ENCODE measurements at places on chromosomes 2 and 18.

DNA sequence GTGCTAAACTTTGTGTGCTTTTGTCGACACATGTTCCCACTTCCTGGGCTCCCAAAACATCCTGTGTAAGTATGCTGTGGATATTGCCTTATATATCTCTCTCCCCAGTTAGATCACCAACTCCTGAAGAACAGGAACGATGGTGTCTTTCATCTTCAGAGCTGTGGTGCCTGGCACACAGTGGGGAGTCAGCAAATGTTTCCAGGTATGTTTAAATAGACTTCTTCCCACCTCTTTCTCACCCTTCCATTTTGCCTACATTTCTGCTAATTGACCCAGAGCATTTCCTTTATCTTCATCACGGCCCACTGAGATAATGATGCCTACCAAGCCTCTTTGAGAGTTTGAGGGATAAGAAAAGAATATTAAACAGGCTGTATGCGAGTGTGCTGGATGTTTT lies 60.7 kb downstream of the RND3 start:
- no peak for DNase-seq

- no peak for DNase-seq
Measured at GRCh38 chr2:10885094-10885860, 26.5 kb upstream of the KCNF1 start.

GRCh38 chr2:120403676-120404075 lies 57.7 kb downstream of the INHBB start:
- no peak for DNase-seq

GRCh38 chr2:231344851-231345250 lies 50.7 kb upstream of the B3GNT7 start:
- DNase-seq = no peak

DNA sequence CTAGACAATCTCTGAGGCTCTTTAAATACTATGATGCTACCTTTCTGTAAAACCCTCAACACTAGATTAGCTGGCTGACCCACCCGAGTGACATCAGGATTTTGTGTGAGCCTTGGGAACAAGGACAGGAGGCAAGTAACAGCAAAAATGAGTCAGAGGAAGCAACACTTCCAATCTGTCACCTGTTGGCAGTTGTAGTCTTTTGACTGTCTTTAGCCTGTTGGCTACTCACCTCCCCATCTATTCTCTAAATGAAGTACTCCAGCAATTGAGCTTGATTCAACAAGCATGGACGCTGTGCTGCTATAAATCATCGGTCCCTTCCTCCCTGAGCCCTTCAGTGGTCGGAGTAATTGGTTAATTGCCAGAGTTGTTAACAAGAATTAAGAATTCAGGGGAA lies 898.7 kb downstream of the BCL11A start:
- peak; percentile 2 for DNase-seq

DNA sequence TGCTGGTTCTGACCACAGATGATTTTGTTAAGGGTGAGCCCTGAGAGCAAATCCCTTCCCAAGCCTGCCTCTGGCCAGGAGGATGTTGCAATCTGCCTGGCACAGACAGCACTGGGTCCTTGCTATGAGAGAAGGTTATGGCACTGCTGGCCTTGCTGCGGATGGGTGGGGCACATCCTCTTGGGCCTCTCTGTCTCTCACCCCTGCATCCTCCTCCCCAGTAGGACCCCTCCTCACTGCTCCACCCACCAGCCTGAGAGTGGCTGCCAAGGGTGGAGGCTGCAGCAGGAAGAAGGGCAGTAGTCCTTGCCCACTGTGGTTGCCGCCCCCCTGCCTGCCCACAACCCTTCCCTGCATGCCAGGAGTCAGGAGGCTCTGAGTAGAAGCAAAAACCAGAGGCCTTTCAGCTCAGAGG lies 180.9 kb downstream of the ZBTB7C start:
- no peak for DNase-seq

GRCh38 chr2:67668538-67668937 lies 271.4 kb downstream of the ETAA1 start:
- DNase-seq = no peak

- DNase-seq = peak; percentile 61
Measured at GRCh38 chr2:207073801-207074678, 91.7 kb downstream of the KLF7 start.

DNA sequence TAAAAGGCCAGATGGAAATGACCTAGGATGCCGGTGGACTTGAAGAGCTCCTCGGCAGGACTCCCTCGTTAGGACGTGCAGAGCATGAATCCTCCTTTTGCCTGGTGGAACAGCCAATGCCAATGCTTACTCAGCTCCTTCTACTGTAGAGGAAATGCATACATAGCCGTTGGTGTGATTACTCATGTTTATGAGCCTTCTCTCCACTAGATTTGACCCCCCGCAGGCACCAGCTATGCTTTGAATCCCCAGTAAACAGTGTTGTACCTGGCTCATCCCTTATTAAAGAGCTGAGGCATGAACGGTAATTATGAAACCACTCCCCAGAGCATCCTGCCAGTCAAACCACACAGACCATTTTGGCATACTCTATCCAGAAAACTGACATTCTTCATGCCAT lies 172.8 kb downstream of the ANTXR1 start:
- DNase-seq = no peak

DNA sequence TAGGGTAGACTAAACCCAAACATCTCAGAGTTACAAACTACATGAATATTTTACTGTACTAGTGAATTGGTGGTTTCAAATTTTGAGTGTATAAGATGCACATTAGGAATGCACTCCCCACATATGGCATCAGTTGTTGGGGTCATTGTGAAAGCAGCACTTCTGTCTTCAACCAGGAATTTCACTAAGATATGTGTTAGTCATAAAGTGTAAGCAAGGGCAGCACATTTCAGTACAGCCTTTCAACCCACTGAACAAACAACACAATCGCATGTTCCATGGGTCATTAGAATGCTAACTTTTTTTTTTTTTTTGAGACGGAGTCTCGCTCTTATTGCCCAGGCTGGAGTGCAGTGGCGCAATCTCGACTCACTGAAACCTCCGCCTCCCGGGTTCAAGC lies 164.1 kb upstream of the MAP2 start:
- DNase-seq = no peak

- DNase-seq = no peak
Measured at GRCh38 chr2:132780651-132781050, 110.6 kb upstream of the LYPD1 start.

GRCh38 chr18:66264130-66264529 lies 339.8 kb downstream of the CDH19 start:
- no peak for DNase-seq

- DNase-seq = no peak
Measured at GRCh38 chr2:64985447-64985846, 3.8 kb upstream of the SLC1A4 start.

- DNase-seq = no peak
Measured at GRCh38 chr18:37805773-37806404, 240.3 kb upstream of the CELF4 start.

- DNase-seq = no peak
Measured at GRCh38 chr2:168673265-168674189, 128.9 kb upstream of the NOSTRIN start.

GRCh38 chr18:63271148-63271547 lies 48.4 kb downstream of the BCL2 start:
- DNase-seq = peak; percentile 50

DNA sequence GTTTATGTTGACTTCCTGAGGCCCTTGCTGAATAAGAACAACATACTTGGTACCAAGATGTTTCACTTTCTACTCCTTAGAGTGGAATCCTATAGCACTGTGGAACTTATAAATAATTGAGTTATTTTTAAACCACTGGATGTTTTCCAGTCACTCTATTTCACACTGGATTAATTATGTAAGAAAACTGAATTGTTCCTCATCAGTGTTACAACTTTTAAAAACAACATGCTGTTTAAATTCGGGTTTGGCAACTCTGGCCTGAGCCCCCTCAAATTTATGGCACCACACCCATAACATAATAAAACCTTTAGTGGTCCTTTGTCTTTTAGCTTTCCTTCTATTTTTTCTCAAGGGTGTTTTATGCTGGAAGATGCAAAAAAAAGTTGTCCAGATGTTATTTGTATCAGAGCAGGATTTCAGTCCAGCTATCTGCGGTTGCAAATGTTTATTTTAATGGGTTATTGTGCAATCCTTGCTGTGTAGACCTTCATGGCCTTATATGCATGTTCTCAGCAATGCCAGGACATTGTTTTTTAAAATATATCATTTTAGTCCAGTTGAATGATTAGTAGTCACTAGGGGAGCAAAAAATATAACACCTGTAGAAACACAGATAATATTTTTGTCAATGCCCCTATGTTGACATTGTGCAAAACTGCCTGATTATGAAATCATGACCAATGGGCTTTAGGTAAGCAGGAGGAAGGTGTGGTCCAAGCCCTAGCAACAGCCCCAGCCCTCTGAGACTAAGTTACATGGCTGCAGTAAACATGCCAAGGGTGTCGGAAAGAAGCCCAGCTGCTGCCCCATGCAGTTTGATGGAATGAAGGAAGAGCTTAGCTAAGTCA lies 638.0 kb upstream of the ZEB2 start:
- DNase-seq = no peak

DNA sequence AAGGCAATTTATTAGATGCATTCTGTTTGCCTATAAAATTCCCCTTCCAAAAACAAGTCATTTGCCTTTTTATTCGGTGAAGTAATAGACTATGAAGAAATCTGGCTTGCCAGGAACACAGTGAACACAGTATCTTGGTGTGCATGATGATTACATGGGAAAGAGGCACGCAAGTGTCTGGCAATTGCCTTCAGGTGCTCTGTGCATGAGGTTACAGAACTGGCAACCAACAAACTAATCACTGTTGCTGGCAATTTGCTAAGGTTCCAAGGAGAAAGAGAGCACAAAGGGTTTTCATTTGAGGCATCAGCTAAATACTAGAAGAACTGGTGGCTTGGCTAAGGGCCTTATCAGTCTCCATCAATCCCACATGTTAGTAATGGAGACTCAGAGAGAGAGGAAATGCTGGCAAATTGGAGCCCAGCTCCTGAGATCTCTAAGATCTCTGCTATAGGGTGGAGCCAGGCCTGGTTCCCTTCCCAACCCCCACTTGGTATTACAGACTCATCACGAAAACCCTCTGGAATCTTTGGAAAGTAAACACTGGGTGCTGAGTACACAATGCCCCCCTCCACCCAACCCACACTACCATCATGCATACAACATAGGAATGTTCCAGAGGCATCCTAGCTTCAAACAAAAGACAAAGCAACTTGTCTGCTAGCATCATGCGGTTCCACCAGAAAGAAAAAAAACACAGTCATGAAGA lies 10.4 kb downstream of the RNF152 start:
- DNase-seq = no peak

DNA sequence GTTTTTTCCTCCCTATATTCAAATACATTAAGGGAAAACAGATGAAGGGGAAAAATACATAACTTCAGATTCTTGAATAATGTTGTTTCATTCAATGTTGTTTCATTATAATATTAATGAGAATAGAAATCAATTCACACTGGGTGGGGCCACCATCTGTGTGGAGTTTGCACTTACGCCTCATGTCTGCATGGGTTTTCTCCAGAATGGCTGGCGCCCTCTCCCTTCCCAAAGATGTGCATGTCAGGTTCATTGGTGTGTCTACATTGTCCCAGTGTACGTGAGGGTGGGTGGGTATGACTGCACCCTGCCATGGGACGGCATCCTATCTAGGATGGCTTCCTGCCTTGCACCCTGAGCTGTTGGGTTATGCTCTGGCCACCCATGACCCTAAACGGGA lies 51.7 kb downstream of the COBLL1 start:
- no peak for DNase-seq

- DNase-seq = no peak
Measured at GRCh38 chr18:47968006-47968676, 37.7 kb upstream of the SMAD2 start.

DNA sequence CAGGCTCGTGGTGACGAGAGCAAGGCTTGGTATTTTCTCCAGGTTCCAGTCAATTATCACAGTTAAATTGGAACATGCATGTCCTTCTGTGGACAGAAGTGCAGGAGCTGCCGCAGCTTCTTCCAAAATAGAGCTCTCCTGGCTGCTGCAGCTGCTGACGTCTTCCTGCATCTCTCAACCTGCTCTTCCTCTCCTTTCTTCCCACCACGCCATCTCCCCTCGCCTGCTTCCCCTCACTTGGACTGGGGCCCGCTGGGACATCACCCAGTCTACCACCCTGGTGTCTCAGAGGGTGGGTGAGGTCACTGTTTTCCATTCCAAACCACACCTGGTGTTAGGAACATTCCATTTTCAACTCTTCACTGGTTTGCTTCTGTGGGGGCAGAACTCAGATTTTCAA lies 41.4 kb downstream of the SPP2 start:
- DNase-seq = no peak

GRCh38 chr18:54956506-54956905 lies 2.8 kb downstream of the CCDC68 start:
- DNase-seq = no peak

DNA sequence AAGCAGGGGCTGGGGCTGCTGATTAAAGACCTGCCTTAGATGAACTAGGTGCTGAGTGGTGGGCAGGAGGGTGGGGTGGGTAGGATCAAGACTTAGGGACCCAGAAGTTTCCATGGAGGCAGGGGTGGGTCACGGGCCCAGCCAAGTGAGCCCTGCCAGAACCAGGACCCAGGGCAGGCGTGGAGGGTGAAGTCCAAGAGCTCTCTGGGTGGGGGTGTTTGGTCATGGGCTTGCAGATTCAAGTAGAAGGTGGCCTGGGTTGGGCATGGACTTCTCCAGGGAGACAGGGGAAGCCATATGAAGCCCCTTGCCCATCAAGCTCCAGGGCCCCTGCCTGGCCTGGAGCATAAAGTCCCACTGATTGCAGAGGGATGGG lies 168.8 kb downstream of the SMAD7 start:
- DNase-seq = no peak

DNA sequence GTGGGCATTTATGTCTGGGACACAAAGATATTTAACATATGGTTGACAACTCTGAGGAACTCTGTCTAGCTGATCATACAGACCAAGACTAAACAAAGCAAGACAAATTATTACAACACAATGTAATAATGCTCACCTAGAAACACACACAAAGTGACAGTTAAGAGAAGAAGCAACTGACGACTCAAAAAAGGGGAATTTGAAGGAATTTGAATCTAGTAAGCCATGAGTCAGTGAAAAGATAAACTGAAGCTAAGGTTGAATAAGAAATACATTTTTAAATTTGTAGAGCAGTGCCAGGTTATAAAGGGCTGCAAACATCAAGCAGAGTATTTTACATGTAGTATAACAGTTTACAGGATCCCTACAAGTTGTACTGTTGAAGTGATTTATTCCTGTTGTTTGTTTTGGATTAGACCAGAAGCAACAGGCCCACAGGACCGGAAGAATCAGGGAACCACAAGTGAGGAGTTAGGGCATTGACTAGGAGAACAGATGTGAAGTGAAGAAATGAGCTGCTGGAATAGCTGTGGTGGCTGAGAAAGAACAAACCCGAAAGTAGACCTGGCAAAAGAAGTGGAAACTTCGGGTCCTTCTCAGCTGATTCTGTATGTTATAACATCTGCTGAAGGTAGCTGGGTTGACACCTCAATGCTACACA lies 35.6 kb downstream of the IFIH1 start:
- no peak for DNase-seq
